ENCODE measurements at places on chromosomes 4 and X.

DNA sequence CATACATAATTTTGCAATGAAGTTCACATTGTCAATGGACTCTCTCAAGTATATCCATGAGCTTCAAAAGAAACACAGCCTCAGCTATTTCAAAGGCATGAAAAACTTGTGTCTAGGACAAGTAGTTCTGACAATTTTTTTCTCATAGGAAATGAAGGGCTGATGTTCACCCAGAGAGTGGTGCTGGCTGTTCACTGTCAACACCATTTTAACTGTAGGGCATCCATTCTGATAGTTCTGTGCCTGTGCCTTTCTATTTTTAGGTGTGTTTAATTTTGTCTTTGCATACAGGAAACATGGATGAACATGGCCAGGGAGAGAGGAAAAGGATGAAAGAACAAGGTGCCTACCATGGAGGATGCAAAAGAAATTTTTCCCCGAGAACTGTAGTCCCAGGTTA, 135.3 kb upstream of the MAP9 start:
- DNase-seq, result no peak

DNA sequence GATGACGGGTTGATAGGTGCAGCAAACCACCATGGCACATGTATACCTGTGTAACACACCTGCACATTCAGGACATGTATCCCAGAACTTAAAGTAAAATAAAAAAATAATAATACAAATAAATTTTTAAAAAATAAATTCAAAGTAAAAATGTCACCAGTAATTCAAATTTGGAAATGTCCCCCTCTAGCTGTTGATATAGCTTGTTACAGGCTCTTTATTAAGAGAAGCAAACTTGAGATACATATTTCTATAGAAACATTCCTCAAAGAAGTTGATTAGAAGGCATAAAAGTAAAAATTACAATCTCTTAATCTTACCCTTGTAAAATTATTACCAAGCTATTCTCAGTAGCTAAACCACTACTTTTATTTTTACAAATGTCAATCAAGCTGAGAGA, 1397.0 kb downstream of the FAM133A start:
- DNase-seq, result no peak

GRCh38 chrX:140608111-140608510, 101.4 kb upstream of the LINC00632 start:
- DNase-seq, result no peak

DNA sequence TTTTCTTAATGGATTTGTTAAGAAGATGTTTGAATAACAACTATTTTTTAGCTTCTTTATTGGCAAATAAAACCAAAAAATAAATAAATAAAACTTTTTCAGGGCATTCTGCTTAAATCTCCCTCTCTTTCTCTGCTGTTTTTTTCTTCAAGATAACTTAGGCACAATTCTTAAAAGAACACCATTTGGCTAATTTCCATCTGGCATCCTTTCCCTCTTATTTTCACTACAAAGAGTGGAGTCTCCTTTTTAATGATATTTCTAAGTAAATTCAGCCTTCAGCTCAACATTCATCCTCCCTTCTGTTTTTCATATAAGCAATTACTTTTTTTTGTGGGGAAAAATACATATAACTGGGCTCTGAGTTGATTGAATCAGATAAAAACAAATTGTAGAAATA, 88.1 kb downstream of the PCDH7 start:
- no peak for DNase-seq

GRCh38 chr4:4618847-4619246, 77.0 kb upstream of the STX18 start:
- DNase-seq, result no peak

- no peak for DNase-seq
Measured at GRCh38 chr4:3875466-3875865, 109.3 kb downstream of the ADRA2C start.

DNA sequence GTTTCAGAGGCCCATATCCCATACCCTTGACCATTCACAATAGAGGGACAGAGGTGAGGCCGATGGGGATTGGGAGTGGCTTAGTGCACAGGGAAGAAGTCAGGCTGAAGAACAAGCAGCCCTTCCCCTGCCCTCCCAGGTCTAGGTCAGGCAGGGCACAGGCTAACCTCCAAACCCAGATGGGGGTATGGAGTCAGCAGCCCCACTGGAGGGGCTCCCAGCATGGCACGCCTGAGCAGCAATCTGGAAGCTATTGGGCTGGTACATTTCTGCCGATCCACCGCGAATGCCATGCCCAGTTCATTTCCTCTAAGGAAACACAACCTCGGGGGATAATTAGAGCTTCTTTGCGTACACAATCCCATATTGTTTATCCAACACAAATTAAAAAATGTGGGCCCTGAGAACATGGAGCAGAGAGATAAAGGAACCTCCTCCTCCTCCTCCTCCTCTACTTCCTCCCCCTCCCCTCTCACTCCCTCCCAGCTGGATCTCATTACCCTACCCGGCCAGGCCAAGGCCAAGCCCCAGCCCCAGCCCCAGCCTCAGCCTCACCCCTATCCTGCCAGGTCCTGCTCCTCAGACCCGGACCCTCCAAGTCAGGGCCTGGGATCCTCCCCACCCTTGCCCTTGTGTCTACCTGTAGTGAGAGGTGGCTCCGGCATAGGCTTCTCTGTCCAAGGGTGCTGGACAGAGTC, 83.0 kb downstream of the PJA1 start:
- no peak for DNase-seq

- peak; percentile 66 for DNase-seq
Measured at GRCh38 chr4:181971411-181971810, 271.8 kb upstream of the TENM3 start.

- DNase-seq, result no peak
Measured at GRCh38 chrX:44643723-44644122, 101.1 kb upstream of the FUNDC1 start.

DNA sequence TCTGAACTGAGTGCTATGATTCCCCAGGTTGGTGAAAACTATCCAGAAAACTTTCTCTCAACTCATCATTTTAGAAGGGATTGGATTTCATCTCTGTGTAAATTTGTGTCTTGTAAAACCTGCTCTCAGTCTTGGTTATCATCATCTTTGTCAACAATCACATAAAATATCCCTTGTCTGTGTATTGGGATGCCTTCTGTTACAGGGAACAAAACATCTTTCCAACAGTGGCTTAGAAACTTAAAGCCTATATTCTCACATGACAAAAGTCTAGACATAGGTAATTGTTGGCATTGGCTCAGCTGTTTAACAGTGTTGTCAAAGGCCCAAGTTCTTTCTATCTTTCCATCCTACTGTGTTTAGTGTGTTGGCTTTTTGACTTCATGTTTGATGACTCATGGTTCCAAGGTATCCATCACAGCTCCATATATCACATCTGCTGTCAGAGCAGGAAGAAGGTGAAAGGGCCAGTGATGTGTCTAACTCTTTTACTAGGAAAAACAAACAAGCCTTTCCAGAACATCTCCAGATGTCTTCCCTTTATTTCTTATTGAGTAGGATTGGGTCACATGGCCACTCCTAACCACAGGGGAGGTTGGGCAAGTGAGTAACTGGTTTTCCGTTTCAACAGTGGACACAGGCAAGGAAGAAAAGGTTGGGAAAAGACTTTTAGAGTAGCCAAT, 65.0 kb downstream of the PHEX start:
- DNase-seq, result peak; percentile 61

DNA sequence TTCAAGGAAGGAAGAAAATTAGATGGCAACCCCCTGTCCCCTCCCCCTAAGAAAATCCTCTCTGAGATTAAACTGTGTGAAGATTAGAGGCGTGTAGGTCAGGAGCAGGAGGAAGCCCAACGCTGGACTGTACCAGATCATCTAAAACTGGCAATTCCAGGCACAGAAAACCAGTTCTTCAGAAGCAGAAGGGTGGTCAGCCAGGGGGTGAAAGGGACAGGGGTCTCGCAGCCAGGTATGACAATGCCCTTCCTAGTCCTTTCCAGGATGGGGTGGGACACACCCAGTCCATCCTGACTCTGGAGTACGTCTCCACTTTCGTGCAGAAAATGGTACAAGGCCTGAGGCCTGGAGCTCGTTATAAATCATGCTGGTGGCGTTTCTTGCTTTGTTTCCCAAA, 3.3 kb upstream of the RHOH start:
- DNase-seq, result no peak

DNA sequence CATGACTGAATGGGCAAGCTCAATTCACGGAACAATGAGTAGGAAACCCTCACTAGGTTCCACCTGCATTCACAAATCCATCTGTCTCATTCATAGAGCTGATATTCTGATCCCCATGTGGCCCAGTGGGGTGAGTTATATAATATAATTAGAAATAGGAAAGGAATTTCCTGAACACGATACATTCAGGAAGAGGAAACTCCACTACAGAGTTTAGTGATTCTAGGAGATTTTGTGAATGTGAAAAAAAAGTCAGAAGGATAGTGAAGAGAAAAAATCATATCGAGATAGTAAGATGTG, 471.2 kb downstream of the GASK1B start:
- DNase-seq, result no peak

DNA sequence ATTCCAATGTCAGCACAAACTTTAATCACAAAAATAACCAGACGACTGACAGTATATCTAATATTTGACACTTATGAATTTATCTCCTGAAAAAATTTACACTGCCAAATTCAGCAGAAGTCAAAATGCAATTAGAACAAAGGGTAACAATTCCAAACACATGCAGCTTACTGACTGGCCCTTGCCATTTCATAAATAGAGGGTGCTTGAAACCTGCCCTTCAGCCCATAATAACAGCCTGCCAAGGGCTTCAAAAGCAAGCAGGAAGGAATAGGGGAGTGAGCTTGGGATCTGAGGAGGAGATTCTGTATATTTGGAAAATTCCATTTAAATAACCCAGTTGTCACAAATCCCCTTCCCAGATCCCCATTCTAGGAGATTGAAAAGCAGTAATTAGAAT, 66.1 kb upstream of the IQCM start:
- DNase-seq, result no peak

DNA sequence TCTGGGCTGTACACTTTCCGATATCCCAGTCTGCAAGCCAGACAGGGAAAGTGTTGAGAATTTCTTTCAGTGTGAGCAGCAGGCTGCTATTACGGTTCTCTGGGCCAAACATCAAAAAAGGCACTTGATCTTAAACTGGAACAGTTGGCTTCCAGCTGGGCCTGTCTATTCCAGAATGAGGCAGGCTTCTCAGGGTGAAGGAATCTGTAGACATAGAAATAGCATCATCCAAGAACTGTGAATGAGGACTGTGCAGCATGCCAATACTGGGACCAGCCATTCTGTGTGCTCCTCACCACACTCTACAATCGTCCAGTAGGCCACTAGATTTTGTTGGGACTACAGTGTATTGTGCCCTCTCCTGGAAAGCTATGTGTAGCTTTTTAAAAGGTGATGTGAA, 31.1 kb downstream of the ART3 start:
- no peak for DNase-seq

DNA sequence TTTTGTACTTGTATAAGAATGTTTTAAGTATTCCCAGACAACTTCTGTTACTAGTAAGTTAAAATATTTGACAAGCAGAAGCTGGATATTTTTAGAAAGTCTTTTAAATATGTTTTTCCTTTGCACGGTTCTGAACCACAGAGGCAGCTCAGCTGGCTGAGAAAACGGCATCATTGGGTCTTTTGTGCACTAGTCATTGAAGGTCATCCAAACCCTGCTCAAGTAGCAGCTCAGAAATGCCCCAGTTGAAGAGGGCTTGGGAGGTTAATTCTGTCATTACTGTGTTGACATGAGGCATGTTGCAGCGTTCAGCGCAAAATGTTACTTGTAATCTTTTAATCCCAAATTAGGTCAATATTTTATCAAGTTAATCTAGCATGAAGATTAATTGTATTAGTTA, 383.7 kb upstream of the FAM241A start:
- no peak for DNase-seq

- DNase-seq, result no peak
Measured at GRCh38 chrX:8090482-8090881, 80.6 kb downstream of the VCX2 start.

DNA sequence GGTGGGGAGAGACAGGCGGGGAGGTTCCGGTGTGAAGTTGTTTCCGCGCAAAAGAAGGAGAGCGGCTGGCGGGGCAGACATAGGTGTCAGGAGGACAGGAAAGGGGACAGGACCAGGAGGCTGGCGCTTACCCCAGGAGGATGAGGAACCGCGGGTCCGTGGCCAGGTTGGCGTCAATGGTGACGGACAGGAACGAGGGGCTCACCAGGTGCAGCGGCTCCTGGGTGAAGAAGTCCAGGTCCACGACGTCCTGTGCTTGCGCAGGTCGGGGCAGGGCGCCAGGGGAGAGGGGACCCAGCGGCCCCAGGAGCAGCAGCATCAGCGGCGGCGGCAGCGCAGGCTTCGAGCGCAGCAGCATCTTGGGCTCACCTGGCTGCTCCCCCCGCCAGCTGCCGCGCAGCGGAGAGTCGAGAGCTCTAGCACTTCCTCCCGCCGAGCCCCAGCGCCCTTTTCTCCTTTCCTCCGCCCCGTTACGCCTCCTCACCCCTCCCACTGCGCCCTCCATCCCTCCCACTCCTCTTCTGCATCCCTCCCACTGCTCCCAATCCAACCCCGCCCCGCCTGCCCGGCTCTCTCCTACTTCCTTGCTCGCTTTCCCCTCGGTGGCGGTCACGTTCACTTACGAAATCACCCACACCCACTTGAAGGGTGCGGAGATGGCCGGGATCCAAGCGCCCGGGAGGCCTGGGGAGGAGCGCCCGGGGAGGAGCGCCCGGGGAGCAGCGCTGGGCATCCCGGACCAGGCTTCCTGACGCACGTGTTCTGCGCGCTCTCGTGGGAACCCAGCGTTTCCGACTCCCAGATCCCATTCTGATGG, at the start of gene HPSE:
HPSE (minus strand) TSS at position 424 of the 817 bp plus-strand sequence; CDS start at position 358, 66 bp downstream.
- peak; percentile 79 for DNase-seq

DNA sequence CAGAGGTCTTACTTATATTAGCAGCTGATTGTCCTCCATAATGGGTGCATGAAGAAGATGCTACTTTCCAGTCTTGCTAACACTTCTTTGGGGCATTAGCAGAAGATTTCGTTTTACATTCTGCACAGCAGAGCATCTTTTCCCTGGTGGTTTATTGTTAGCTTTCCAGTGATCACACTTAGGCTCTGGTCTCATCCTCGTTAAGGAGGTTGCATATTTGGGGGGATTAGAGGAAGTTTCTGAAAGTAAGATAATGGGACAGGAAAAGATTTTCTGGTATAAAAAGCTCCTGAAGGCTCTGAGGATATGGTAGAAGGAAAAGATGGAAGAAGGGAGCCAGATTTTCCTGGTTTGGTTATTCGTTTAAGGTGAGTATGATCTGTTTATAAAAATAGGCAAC, 134.1 kb downstream of the GATB start:
- no peak for DNase-seq

DNA sequence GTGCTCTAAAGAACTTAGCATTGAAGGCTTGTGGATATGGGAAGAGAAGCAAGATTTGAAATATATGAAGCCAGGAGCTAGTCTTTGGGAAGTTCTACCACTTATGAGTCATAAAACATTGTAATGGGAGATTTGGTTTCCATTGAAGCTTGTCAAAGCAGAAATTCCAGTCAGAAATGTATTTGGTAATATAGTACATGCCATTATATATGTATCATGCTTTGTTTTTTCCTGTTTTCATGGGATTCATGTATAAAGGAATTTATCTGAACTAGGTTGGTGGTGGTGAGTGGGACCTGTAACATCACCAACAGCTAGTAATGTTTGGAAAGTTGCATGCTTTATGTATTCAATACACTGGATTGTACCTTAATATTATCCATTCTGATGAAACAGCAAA, 14.6 kb upstream of the DCAF8L2 start:
- no peak for DNase-seq

All from Daoy (cell line).